ENCODE measurements at places on chromosomes 4 and X.

GRCh38 chr4:105149771-105150170, 3.1 kb downstream of the TET2 start:
- DNase-seq: no peak

- no peak for DNase-seq
Measured at GRCh38 chrX:33194876-33195433, 16.4 kb downstream of the DMD start.

DNA sequence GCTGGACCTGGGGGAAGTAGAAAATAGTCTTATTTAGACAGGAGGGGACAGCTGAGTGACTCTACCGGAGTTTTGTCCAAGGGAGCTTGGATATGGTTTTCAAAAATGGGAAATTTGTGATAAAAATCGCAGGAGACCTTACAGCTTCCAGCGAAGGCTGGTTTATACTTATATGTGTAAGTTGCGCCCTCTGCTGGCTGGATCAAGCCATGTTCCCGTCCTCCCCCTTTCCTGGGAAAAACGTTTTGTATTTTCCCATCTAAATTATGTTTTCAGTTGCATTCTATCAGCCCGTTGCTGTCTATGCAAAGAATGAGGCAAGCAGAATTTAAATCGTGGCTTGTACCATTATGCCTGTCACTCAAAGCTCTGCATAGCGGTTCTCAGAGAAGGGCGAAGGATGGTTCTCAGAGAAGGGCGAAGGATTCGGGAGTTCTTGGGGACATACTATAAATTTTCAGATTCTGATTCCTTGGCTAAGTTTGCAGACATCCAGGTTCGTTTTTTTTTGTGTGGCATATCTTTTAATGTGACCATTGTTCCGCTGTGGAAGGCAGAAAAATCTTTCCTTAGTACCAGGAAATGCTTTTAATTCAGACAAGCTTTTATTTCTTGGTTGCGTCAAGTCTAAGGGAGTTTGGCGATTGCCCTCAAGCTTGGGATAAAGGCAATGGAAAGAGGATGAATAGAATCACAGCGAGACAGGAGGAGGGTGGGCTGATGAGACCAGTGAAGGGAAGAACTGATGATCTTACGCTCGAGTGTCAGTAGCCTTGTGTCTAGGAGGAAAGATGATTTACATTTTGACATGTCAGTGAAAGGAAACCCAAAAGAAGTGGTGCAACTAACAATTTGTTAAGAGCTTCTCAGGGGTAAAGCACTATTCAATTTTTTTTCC, 128.5 kb upstream of the ARX start:
- no peak for DNase-seq

DNA sequence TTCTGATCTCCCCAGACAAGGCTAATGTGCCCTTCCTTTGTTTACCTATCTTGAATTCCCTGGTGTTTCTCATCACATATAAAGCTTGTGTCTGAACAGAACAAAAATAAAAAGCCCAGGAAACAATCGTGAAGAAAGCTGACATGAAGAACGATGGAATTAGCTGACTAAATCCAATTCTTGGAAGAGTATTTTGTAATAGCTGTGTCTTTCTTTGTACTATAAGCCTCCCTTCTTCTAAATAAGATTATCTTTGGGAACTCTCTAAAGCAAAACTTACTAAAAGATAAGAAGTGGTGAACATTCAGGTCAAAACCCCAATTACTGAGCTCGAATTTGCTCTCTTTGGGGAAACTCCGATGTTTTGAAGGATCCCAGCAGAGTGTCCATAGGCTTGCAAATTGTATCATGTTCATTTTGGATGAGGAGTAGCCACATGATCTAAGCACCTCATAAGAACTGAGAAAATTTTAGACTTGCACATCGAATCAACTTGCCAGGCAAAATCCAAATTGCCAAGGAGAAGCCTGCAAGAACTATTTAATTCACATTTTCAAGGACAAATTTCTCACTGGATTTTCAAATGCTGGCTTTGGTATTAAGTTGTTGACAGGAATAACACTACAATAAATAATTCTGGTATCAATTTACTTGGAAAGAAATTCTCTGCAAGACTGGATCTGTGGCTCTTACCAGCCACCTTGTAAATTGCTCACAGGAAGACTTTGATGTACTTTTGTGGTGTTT, 106.2 kb downstream of the LNX1 start:
- no peak for DNase-seq

DNA sequence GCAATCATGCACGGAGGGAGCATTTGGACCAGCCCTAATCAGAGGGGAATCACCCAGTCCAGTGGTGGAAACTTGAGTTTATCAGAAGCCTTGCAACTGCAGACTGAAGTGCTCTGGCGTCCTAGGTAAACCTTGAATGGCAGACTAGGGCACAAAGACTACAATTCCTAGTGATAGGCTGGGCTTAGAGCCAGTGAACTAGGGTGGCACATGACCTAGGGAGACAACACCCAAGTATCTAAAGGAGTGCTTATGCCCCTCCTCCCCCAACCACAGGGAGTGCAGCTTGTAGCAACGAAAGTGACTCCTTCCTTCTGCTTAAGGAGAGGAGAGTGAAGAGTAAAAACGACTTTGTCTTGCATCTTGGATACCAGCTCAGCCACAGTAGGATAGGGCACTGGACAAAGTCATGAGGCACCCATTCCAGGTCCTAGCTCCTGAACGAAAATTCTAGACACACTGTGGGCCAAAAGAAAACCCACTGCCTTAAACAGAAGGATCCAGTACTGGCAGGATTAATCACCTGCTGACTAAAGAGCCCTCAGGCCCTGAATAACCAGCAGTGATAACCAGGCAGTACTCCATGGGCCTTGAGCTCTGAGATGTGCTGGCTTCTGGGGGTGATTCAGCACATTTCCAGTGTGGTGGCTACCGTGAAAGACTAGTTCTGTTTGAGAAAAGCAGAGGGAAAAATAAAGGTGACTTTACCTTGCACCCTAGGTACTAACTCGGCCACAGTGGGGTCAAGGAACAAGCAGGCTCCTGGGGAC, 58.7 kb upstream of the STARD8 start:
- no peak for DNase-seq

DNA sequence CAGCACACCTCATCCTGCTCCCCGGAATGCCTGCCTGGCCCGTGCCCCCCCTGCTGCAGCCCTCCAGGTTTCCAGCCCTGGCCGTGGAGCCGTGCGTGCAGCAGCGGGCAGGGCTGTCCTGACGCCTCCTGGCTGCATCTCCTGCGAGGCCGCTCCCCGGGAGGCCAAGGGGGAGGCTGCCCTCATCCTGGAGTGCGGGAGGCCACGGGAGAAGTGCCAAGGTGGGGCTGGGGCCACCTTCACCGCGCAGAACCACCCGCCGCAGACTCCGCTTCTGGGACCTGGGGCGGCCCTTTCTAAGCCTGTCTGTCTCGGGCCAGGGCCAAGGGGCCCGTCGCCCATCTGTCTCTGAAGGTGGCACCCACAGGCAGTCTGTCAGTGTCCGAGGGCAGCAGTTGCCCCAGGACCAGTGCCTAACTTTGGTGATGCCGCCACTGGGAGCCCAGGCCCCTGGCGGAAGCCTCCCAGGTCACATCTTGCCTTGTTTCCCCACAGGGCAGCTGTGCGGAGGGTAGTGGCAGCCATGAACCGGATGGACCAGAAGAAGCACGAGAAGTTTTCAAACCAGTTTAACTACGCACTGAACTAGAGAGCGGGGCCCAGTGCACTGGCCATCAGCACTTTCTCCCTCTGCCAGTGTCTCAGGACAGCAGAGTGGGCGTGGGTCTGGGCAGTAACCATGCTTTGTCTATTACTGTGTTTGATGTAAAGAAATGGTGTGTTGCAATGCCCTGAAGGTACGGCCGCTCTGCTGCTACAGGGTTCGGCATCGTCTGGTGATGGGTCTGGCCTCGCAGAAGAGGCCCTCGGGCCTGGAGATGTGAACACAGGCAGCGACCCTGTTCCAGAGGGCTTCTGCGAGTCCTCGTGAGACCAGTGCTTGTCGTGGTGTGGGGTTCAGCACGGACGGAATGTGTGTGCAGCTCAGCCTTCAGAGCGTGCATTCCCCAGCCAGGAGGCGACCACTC, 20.6 kb downstream of the NKX1-1 start:
- no peak for DNase-seq

- DNase-seq: no peak
Measured at GRCh38 chrX:9130031-9130430, 96.1 kb upstream of the FAM9B start.

GRCh38 chr4:1541449-1542225, 135.4 kb upstream of the NKX1-1 start:
- DNase-seq: no peak

DNA sequence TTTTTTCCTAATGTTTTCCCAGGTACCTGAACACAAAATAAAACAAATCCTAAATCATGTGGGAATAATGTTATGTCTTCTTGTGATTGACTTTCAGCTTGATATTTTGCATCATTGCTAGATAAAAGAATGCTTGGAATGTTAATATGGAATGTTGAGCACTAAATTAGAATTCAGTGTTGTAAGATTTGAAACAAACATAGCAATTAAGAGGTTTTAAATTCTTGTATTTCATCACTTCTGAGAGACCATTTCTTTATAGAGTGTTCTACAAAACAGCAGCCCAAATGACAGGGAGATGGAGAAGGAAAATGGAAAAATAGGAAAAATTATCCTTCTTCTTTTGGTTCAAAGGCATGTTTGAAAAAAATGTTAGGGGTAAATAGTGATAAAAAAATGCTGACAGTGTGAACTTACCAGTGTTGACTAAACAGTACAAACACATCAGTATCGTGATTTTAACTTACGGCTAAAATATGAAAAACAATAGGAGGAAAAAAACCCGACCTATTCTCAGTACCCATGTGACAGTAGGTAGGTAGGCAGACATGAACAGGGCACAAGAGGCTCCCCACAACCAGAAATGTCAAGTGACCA, 102.6 kb upstream of the PDE5A start:
- DNase-seq: no peak

GRCh38 chr4:105624530-105624929, 72.1 kb downstream of the ARHGEF38 start:
- DNase-seq: no peak

GRCh38 chrX:148049441-148049840, 68.3 kb downstream of the FMR1NB start:
- DNase-seq: no peak

- no peak for DNase-seq
Measured at GRCh38 chrX:77422891-77423648, 24.1 kb upstream of the FGF16 start.

Measured in activated naive CD4-positive, alpha-beta T cell (primary cell).